ENCODE measurements at places on chromosomes 7 and 10.

- DNase-seq = no peak
These were observed 5.8 kb downstream of the NEBL start for GRCh38 chr10:20891338-20891714.

DNA sequence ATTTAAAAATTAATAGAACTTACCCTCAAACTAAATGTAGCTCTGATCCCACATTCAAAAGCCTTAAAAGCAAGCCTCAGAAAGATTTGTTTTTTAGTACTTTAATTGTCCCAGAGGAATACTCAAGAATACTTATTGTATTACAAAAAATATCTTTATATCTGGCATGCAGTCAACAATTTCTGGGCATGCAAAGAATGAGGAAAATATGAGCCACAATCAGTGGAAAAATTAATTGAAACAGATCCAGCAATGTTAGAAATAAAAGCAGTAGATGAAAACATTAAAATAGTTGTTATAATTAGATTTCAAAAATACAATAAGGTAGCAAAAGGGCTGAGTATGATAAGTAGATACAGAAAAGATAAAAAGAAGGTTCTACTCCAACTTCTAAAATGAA, 154.7 kb downstream of the PON1 start:
- no peak for DNase-seq

GRCh38 chr10:697097-697875, 7.8 kb upstream of the DIP2C start:
- no peak for DNase-seq

GRCh38 chr7:140670343-140670935, 2.3 kb upstream of the ADCK2 start:
- no peak for DNase-seq

- DNase-seq = no peak
These were observed 70.5 kb downstream of the SHH start for GRCh38 chr7:155741805-155742204.

GRCh38 chr7:84232646-84233045, 38.1 kb upstream of the SEMA3A start:
- DNase-seq = no peak

- DNase-seq = peak; percentile 87
These were observed 1.2 kb downstream of the CALY start for GRCh38 chr10:133335246-133336117.

DNA sequence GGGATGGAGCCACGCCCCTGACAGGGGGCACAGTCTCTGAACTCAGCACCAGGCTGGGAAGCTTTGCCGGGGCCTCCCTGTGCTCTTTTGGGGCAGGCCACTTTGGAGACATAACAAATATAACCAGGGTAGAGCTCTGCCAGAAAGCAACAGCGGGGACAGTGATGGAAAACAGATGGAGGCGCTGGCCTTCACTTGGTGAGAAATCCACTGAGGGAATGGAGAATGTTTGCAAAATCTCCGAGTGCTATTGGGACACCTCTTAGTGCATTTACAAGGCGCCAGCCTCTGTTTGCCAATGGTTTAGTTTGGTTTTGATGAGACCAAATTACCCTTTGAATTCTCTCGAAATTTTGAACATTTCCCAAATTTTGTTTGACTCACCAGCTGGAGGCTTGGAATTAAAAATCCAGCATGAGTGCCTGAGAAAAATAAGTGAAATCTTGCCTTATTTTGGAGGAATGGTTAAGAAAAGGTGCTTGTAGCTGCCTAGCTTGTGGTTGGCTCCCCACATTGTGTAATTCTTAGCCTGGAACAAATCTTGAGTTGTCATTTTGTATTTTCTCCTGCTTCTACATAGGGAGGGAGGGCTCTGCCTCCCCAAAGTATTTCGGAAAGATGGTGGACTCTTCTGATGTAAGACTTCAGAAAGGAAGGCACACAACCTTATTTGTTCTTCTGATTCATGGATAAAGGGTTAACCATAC, 980.5 kb downstream of the LRMDA start:
- DNase-seq = no peak

DNA sequence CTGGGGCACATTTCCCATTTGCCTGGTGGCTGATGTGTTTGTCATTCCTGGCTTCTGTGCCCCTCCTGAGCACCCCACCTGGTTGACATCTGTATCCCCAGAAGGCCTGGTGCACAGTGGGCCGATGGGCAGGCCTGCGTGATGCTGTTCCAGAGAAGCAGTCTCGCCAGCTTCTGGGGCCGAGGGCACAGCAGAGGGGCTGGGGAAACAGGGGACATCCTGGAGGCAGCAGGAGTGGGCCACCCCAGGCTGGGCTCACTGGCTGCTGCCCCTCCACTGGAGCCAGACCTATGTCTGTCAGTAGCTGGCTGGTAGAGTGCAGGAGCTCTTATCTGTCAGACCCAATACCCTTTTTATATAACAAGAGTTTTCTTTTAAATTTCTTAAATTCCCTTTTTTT, 896 bp upstream of the MYL7 start:
- no peak for DNase-seq

DNA sequence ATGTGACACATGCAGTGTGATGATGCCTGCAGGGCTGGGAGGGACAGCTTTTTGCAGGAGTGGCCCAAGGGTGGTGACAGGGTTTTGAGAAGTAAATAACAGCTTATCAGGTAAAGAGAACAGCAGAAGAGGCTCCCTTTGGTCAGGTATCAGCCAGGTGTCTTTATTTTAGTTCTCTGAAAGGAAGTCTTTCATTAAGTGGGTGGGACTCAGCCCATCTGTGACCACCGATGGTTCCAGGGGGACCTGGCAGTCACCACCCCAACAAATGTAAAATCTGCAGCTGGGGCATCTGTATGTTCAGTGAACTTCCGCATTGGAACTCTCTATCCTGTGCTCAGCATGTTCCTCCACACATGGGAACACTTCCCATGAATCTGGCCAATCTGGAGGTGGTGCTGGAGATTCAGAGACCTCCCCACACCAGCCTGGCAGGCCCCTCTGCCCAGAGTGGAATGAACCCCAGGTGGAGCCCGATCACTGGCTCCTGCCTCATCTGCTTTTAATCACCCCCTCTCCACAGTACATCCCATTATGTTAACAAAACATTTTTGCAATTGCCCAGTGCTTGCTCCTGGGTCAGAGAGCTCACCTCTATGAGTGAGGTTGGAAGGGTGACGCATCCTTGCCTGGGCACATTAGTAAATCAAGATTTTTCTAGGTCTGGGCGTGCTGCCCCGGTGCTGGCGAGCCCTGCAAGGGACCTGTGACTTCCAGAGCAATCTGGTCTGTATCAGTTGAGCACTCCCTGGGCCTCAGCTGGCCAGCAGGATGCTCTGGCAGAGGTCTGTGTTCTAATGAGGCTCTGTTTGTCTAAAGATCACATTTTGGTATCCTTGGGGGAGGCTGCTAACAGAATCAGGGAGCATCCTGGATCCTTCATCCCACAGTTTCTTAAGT, 140.4 kb upstream of the GDF10 start:
- no peak for DNase-seq

DNA sequence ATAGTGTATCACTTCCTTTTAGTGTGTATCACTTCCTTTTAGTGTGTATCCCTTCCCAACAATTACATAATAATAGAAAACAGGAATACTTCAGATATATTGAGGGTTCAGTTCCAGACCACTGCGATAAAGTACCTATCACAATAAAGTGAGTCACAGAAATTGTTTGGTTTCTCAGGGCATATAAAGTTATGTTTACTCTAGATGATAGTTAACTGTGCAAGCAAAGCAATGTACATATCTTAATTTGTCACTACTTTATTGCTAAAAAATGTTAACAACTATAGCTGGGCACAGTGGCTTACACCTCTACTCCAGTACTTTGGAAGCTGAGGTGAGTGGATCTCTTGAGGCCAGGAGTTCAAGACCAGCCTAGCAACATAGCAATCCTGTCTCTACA, 938.4 kb downstream of the CCSER2 start:
- DNase-seq = no peak

DNA sequence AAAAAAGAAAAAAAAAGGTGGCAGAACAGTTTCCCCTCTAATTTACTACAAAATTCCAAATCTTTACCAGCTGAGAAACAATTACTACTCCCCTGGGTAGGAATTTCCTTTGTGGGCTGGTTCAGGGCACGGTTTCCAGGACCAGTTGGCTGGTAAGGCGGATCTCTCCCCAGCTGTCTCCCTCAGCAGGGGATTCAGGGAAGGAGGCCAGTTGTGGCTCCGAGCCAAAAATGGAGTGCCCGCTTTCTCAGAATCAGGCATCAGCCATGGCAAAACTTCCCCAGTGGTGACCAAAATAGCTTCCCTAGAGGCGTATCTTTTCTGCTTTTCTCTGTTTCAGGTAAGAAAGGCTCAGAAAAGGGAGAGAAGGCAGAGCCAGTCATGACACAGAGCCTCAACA, 91.2 kb downstream of the ZNF22 start:
- no peak for DNase-seq

DNA sequence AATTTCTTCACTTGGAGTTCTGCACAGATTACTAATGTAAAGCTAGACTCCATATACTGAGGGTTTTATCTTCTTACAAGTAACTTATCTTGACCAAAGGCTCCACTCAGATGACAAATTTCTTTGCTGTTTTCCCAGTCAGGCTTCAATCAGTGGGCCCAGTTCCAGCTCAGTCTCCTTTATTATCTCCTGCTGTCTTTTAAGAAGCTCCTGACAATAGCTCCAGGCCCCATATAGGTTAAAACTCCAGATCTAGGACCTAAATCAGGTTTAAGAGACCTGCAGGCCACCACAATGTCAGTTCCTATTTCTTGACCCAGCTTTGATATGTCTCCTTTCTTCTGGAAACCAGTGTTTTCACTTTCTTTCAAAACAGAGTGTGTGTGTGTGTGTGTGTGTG, 165.2 kb downstream of the RELN start:
- no peak for DNase-seq

DNA sequence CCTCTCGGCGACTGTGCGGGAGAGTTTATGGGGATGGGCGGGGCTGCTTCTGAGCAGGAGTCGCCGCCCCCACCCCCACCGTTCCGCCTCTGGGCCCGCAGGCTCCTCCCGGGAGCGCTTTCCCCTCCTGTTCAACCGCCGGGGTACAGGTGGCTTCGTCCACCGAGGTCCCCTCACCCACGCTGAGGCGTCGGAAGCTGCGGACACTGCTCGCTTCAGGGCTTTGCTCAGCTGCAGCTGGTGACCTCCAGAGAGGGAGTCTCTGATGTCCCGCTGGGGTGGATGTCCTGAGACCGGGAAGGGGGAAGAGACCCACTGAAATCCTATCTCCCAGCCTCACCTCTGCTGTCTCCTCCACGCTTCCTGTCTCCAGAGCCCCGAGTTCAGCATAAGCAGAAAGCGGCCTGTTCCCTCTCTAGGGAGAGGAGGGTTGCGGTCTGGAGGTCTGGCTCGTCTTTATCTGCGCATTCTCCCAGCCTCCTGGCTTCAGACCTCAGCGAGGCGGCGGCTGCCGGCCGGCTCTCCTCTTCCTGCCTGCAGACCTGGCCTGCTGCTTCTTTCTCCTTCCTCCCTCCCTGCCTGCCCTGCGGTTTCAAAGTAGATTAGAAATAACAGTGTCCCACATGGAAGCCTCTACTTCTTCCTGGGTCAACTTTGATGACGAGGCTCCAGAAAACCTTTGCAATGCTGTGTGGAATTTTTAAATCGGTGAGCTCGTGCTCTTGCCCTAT, 1.8 kb downstream of the CYP2E1 start:
- DNase-seq = no peak

GRCh38 chr7:123879628-123880027, 34.7 kb downstream of the HYAL4 start:
- no peak for DNase-seq

- DNase-seq = peak; percentile 58
These were observed 4.4 kb upstream of the PDLIM1 start for GRCh38 chr10:95295031-95295755.

DNA sequence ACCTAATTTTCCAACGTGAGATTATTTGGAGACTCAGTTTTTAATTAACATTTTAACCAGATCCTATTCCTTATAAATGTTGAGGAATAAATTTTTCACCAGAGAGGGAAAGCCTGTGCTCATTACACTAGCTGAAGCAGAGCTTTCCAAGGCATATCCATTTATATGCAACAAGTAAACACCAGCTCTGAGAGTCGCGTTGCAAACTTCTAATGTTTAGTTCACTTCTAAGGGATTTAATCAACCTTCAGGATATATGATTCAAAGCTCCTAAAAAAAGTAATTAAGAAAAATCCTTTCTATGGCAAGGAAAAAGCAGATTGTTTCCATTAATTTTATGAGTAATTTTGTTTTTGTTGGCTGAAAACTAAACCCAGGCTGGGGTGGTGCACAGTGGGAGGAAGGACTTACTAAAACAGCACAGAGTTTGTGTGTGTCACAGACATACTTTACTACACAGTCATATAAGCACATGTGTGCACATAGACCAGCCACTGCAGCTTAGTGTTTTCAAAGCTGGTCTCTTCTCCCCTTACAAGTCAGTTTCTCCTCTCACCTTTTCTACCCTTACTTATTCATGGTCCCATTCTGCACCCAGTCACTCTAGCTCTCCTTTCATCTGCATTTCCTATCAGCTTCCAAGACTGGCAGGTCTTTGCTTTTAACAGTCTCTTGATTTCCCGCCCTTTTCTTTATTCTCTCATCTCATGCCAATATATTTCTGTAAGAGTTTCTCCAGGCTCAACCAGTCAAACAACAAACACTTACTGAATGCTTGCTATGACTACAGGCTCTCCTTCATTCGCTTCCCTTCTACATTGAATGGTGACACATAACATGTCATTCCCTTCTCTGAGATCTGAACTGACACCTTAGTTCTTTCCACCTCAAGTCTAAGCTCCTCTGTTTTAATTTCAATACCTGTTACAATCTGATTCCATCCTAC, 81.1 kb upstream of the FZD1 start:
- DNase-seq = no peak

DNA sequence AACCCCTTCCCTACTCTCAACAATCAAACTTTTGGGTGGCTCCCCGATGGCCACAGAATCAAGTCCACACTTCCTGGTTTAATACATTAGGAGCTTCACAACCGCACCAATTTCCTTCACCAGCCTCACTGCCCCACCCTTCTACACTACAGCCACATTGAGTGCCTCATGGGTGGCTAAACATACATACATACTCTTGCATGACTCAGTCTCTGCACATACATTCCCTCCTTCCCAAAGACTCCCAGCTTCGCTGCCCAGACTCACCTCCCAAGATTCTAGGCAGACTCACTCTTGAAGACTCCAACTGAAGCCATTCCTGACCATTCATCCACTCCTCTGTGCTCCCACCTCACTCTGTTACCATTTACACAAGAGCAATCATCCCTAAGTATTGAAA, 15.9 kb downstream of the VPS41 start:
- DNase-seq = no peak

GRCh38 chr10:112271982-112272381, 11.2 kb upstream of the TECTB start:
- no peak for DNase-seq

GRCh38 chr7:129252128-129252527, 27.3 kb downstream of the AHCYL2 start:
- DNase-seq = no peak

- DNase-seq = no peak
These were observed 159.5 kb upstream of the AUTS2 start for GRCh38 chr7:69438584-69439412.

DNA sequence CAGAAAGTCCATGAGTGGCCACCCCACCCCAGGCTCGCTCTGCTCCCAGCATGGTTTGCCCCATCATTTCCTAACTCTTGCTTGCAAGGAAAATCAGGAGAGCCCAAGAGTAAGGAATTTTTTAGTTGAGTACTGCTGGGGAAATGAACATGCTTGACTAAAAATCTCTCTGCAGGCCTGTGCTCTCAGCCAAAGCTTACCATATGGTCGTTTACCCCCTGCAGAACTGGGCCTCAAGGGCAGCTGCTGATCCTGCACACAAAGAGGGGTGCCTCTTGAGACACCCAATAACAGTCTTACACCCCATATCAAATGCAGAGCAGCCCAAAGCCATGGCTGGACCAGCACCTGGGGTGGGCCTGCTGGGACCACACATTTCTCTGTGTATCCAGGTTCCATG, 183.2 kb downstream of the CXCL12 start:
- no peak for DNase-seq
